ENCODE measurements at places on chromosomes 11 and 22.
A peak's percentile ranks its signal among the peaks of the same experiment; 100 is the strongest.

- no peaks in the 10 kb centered on the region for H3K36me3 ChIP-seq
- no peaks in the 10 kb centered on the region for H3K27me3 ChIP-seq
- DNase-seq, result no peak
- no peak overlapping the region for H3K4me3 ChIP-seq
- no peak overlapping the region for H3K27ac ChIP-seq
These were observed 42.5 kb upstream of the AQP11 start for GRCh38 chr11:77547047-77547836.

DNA sequence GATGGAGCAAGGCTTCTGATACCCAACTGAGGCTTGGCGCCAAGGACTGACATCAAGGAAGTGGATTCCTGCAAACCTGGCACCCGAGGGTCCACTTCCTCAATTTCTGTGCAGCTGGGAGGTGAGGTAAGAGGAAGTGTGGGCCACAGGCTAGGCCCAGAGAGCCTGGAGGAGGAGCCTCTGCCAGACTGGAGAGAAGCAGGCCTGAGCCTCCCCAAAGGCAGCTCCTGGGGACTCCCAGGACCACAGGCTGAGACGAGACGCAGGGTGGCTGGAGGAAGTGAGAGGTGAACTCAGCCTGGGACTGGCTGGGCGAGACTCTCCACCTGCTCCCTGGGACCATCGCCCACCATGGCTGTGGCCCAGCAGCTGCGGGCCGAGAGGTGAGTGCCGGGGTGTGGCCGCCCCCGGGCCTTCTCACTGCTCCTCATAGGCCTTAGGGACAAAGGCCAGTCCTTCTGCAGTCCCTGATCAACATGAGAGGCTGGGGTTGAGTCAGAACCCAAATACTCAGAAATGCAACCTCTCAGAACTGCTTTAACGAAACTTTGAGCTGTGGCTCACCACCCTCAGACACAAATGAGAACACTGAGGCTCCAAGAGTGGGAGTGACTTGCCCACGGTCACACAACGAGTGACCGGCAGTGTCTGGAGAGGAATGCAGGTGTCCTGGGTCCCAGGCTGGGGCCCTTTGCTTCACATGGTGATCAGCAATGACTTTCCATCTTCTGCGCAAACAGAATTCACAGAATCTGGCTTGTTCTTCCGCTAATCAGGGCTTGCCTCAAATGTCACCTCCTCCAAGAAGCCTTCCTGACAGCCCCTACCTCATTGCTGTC, at the start of gene NCF4:
Gene NCF4, plus strand, starts transcription at position 186 of the 839 bp plus-strand sequence. Its CDS starts 166 bp downstream, at position 352.
- no peak for DNase-seq
- H3K4me1 ChIP-seq, result no peaks in the 10 kb centered on the region
- no peaks in the 10 kb centered on the region for H3K27me3 ChIP-seq
- H3K36me3 ChIP-seq, result no peaks in the 10 kb centered on the region

GRCh38 chr11:81515566-81515965, 1218.1 kb downstream of the FAM181B start:
- DNase-seq, result no peak
- H3K36me3 ChIP-seq, result no peaks in the 10 kb centered on the region
- no peak overlapping the region for H3K4me3 ChIP-seq
- no peaks in the 10 kb centered on the region for H3K4me1 ChIP-seq
- no peak overlapping the region for H3K27ac ChIP-seq

DNA sequence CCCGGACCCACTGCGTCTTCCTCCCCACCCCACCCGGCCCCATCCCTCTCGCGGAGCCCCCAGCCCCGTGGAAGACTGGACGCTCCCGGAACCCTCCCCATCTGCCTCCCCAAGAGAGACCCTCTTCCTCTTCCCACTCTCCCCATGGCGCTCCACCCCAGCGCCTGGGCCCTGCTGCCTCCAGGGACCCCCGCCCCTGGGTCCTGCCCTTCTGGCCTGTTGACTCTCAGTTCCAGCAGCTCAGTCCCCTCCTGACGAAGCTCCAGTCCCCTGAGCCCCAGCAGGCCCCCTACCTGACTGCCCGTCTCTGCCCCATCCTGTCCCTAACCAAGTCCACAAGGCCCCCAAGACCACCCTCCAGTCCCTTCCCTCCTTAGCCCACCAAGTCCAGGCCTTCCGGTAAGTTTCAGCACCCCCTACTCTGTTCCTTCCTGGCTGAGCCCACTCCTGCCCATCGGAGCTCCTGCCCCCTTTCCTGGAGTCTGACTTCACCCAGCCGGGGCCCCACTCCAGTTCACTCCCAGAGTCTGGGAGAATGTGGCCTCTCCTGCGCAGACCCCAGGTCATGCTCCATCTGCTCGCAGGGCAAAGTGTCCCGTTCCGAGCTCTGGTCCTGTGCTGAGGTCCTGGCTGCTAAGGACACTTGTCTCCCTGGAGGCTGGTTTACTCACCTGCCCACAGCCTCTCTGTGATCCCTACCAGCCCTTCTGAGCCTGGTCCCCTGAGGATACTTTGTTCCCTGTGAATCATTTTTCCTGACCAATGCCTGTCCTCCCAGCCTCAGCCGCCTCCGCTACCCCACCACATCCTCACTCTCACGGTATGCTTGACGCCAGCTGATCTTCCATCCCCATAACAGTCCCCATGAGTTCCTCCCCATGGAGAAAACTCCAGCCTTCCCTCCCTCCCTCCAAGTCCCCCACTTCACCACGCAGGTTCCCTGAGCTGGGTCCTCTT, 722 bp downstream of the IFITM10 start:
- no peak overlapping the region for H3K27ac ChIP-seq
- H3K4me3 ChIP-seq, result no peak overlapping the region
- no peaks in the 10 kb centered on the region for H3K36me3 ChIP-seq
- DNase-seq, result no peak

DNA sequence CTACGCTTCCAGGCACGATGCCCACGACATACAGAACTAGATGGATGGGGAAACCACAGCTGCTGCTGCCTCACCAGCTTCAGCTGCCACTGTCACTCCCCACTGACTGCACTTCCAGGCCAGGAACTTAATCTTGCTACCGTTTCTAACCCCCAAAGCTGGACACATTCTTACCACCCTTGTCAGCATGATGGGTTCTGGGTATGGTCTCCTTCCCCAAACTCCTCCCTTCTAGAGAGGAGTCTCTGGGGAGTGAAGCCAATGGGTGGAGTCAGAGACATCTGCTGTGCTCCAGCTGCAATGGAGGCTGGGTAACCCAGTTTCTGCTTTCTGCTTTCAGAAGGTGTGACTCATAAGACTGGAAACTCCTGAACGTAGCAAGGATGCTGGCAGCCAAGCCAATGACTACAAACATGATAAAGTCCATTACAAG, 87.0 kb upstream of the THY1 start:
- H3K27ac ChIP-seq, result no peak overlapping the region
- no peaks in the 10 kb centered on the region for H3K27me3 ChIP-seq
- H3K4me1 ChIP-seq, result no peaks in the 10 kb centered on the region
- H3K36me3 ChIP-seq, result no peaks in the 10 kb centered on the region

DNA sequence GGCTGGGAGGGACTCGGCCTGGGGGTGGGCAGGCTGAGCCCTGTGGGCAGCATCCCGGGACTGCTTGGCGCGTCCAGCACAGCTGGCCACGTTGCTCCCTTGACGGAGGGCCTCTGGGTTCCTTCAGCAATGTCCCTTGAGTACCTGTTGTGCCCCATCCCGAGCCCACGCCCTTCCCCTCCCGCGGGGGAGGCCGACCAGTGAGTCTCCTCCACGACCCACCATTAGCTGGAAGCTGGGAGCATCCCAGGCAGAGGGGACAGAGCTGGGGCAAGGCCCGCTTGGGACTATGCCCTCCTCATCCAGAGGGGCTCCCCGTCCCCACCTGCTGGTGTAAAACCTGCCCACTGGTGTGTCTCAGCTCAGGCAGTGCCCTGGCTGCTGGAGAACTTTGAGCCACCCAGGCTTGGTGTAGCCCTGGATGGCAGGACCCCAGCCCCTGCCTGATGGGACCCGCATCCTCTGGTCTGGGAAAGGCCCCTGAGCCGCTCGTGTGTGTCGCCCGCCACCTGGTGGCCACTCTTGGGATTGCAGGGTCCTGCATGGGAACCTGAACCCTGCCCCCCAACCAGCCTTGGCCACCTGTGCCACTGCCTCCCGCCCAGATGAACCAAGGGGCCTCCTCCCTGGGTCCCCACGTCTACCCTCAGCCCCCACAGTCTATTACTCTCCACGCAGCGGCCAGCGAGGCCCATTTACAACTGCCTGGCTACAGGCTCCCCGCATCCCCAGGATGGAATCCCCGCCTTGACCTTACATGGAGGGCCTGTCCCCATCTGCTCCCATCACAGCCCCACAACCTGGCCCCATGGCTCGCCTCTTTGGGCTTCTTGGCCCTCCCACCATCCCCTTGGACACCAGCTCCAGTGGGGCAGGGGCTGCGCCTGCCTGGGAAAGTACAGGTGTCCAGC, 16.6 kb upstream of the ARHGAP8 start:
- H3K27me3 ChIP-seq, result no peaks in the 10 kb centered on the region
- H3K4me3 ChIP-seq, result no peak overlapping the region
- DNase-seq, result peak; percentile 69
- no peaks in the 10 kb centered on the region for H3K36me3 ChIP-seq
- H3K4me1 ChIP-seq, result no peaks in the 10 kb centered on the region
- H3K27ac ChIP-seq, result no peak overlapping the region

GRCh38 chr11:47566149-47566698, 825 bp downstream of the PTPMT1 start:
- H3K27me3 ChIP-seq, result no peaks in the 10 kb centered on the region
- H3K27ac ChIP-seq, result peak overlapping the region; percentile 84
- H3K4me3 ChIP-seq, result peak overlapping the region; percentile 93
- DNase-seq, result no peak

DNA sequence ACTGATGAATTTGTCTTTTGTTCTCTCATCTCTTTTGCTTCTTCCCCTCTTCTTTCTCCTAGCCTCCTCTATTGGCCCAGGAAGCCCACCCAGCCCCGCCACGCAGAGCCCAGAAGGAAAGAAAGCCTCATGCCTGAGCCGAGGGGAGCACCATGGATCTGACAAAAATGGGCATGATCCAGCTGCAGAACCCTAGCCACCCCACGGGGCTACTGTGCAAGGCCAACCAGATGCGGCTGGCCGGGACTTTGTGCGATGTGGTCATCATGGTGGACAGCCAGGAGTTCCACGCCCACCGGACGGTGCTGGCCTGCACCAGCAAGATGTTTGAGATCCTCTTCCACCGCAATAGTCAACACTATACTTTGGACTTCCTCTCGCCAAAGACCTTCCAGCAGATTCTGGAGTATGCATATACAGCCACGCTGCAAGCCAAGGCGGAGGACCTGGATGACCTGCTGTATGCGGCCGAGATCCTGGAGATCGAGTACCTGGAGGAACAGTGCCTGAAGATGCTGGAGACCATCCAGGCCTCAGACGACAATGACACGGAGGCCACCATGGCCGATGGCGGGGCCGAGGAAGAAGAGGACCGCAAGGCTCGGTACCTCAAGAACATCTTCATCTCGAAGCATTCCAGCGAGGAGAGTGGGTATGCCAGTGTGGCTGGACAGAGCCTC, 3.8 kb downstream of the ZBTB16 start:
- no peaks in the 10 kb centered on the region for H3K36me3 ChIP-seq
- H3K4me1 ChIP-seq, result peaks cover 16% of the 10 kb centered on the region
- H3K27ac ChIP-seq, result peak overlapping the region; percentile 99
- DNase-seq, result no peak

- H3K36me3 ChIP-seq, result no peaks in the 10 kb centered on the region
- no peaks in the 10 kb centered on the region for H3K27me3 ChIP-seq
- no peak for DNase-seq
- H3K4me1 ChIP-seq, result no peaks in the 10 kb centered on the region
- H3K4me3 ChIP-seq, result no peak overlapping the region
- H3K27ac ChIP-seq, result no peak overlapping the region
These were observed 3.3 kb downstream of the ADORA2A start for GRCh38 chr22:24430431-24431308.

DNA sequence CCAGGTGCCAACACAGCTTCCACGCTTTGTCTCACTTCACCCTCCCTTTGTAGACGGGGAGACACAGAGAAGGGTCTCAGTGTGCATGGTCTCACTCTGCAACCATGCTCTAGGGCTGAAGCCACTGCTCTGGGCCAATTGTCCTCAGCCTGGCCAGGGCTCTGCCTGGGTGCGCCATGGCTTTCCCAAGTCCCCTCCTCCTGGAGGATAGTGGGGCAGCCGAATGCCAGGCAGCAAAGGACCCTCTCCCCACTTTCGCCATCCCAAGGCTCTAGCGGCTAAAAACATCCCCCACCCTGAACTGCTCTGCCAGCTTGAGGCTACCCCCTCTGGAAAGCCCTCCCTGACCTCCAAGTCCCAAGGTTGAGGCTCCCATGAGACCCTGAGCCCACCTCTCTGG, 20.4 kb upstream of the MYEOV start:
- H3K36me3 ChIP-seq, result no peaks in the 10 kb centered on the region
- no peak overlapping the region for H3K27ac ChIP-seq
- no peaks in the 10 kb centered on the region for H3K4me1 ChIP-seq
